CD4-positive, alpha-beta T cell (primary cell): ENCODE measurements at places on chromosomes 7 and 10.

DNA sequence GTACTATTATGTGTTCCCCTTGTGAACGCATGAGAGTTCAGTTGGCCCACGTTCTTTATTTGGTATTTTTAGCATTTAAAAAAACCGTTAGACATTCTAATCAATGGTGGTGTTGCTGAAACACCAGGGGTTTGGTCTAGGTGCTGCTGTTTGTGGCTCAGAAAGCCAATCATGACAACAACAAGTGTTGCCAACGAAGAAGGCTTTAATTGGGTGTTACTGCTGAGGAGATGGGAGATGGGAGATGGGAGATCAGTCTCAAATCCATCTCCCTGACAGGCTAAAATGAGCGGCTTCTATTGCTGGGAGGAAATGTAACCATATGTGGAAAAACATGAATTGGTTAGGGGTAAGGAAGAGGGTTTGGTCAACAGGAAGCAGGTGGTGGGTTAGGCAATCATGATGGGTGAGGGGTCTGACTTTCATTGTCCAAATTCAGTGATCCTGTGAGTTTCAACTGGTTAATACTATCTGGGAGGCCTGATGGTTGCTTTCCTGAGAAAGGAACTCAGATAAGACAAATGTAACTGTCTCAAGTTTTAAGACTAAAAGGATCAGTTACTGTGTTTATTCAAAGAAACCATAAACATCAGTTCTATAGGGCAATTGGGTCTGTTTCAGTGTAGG is 4.6 kb upstream of the ZNF425 start:
- no peak for DNase-seq

GRCh38 chr7:119711104-119711503 is 561.9 kb upstream of the KCND2 start:
- DNase-seq: no peak

DNA sequence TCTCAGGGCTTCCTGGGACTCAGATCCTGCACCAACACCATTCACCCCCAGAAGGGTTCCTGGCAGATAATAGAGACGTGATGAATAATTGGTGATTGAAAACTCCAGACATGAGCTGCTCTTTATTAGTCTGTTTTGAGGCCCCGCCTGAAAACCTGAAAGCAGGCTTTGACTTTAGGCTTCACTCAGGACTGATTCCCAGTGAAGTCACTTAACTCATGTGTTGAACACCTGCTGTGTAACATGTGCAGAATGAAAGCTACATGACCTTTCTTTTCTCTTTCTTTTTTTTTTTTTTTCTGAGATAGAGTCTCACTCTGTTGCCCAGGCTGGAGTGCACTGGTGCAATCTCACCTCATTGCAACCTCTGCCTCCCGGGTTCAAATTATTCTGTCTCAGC is 8.9 kb downstream of the SPACDR start:
- DNase-seq: no peak

DNA sequence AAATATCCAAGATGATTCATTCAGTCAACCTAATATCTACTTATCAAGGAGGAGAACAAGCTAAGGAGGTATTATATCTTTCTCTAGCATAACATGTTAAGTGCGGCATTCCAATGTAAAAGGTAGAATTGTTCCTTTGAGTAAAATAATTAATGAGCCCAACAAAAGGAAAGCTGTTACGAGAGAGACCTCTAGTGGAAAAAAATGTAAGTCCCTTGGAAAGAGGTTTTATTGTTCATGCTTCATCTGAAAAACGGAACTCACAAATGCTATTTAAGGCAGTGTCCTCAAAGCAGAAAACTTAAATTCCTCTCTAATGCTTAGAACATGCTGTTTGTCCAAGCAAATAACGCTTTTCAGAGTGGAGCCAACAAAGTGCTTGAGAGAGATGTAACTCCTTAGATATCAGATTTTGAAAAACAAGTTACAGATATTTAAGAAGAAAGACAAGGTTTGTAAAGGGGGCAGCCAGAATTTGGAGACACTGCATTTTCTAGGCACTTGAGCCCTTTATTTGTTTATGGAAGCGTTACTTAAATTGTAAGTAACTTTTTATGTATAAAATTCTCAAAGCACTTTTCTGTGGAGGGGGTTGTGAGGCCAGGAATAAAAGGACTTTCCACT is 119.9 kb downstream of the TFEC start:
- no peak for DNase-seq

DNA sequence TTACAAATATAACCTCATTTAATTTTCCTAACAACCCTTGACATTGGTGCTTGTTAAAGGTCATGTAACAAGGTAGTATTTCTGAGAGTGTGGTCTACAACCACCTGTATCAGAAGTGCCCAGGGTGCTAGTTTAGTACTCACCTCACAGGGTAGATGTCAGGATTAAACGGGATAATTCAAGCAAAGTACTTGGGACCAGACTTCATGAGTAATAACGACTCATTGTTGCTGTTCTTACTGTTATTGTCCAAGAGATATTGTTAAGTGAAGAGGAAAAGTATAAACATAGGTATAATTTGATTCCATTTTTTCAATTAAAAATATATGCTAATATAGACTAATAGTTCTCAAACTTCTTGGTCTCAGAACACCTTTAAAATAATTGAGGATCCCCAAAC is 179.3 kb downstream of the WNT2 start:
- DNase-seq: no peak

- DNase-seq: no peak
Observed at GRCh38 chr10:79070081-79070605, 1.4 kb downstream of the ZMIZ1 start.

DNA sequence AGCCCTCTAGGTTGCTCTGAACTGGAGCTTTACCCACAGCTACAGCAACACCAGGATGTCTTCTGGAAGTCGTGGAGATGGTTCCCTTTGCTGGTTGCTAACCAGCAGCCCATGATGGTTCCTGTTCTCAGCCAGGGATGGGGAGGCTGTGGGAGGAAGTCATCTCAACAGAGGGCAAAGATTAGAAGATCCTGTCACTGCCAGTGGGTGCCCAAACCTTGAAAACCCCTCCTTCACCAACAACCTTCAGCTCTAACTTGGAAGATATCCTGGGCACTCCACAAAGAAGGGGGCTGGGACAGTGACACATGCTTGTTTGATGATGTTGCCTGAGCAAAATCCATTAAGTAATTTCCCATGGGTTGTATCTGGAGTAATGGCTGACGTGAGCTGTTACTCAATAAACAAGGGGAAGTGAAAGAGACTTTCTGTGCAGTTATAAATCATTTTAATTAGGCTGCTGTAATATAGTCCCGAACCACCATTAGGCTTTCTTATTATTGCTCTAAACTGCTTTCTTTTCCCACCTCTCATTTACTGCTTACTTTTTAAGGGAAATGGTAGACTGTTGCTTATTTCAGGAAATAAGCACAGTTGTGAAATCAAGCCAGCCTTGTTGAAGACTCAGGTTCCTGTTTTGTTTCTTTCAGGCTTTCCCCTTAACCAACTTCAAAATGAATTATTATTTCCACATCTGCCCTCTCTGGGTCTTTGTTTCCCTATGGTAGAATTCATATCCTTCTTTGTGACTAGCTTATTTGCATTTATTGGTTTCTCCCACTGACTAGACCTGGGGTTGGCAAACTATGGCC is 124.8 kb downstream of the PPP1R17 start:
- no peak for DNase-seq

GRCh38 chr10:75902816-75903215 is 471.4 kb downstream of the LRMDA start:
- DNase-seq: no peak

DNA sequence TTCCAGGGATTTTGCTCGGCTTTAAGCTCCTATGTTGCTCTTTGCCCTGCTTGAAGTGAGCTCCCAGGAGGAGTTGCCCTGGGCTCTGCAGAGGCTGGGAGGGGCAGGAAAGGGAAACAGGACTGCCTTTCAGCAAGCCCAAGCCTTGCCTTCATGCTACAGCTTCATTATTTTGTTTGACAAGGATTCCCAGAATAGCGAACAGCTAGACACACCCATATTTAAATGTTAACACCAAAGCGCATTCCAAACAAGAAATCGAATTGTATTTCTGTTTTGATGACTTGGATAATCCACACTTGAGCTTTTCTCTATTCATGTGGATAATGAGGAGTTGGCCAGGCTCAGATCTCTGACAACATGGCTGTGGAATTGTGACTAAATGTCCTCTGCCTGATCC is 6.3 kb downstream of the KIAA1217 start:
- no peak for DNase-seq

GRCh38 chr10:62085821-62086220 is 182.8 kb downstream of the RTKN2 start:
- DNase-seq: no peak

GRCh38 chr7:55481155-55481554 is 91.1 kb downstream of the VOPP1 start:
- no peak for DNase-seq

DNA sequence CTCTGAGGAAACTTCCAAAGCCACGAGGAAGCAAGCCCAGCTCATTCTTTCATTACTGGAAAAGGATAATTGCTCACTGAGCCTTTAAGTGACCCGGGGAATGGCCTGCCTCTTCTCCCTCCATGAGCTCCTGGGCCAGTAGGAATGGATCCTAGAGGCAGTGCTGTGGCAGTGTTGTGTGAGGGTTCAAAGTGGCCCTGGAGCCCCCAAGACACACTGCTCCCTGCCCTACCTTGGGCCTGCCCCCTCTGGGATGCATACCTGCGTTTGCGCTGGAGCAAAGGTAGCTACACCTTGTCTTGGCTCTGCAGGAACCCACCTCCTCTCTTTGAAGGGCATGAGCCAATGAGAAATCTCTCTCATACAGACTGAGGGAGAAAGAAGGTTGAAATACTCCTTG is 115.8 kb upstream of the ANLN start:
- no peak for DNase-seq

DNA sequence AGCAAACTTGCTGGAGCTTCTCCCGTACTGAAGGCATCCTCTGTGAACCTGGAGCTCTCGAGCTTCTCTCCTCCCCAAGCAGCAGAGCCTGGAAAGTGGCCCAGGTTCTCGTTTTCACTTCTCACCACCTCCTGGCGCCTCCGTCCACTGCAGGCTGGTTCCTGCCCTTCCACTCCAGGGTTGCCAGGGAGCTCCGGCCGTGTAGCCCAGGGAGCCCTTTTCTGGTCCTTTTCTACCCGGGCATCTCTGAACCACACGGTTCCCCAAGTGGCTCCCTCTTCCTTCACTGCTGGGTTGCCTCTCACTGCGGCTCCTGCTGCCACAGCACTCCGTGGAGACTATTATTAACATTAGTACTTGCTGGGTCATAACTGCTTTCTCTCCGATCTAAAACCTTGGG is 208.6 kb upstream of the PPP2R2D start:
- DNase-seq: no peak

DNA sequence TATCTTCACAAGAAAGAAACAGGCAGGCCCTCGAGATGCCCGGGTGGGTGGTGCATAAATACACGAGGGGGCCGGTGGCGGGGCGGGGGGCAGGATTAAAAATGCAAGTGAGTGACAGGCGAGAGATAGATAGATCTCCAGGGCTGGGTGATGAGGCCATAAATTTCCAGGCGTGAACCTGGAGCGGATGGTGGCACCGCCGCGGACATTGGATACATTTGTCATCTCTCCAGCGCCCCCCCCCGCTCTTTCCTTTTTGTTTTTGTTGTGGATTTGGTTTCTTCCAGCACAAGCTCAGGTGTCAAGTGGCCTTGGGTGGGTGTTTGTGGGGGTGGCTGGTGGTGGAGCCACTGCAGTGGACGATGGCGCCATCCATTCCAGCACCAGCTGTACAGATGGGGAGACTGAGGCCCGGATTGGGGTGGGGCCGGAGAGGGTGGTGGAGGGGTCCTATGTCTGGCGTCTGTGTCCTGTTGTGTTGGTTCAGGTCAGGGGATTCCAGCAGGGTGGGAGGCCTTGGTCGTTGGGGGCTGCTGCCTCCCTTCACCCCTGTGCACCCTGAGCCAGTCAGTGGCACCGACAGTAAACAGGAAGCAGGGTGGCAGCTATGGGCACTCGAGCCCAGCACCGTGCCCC is 2.9 kb downstream of the ELFN1 start:
- DNase-seq: no peak

- no peak for DNase-seq
Observed at GRCh38 chr10:133124357-133125211, 35.4 kb upstream of the KNDC1 start.

DNA sequence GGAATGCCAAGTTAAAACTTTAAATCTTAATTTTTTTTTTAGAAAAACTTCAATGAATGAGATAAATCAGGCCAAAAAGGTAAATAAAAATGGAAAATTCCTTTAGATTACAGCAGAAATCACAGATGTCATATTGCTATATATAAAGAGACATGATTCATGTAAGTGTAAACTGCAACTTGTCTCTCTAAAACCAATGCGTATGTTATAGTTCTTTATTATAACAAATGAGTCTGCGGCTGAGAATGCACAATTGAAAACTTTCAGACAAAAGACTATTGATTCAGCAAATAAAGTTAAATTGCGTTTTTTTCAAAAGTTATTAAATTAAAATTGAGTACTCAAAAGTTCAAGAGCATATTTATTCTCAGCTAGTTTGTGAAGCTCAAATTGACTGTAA is 425.3 kb downstream of the PARD3 start:
- no peak for DNase-seq

DNA sequence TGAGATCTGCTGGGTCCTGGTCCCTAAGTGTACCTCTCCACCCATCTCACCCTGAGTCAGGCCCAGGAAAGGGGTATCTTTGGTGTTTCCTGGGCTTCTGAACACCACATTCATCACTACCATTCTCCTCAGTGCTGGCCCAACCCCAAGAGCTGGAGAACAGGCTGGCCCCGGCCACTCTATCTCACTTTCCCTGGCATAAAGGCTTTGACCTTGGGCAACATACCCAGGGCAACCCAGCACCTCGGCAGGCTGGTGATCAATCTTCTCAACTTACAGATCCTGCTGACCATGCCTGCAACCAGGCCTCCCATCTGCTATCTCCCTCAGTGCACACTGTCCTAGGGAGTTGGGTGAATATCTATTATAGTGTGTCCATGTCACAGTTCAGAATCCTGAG is 2.1 kb downstream of the VSIR start:
- DNase-seq: no peak

DNA sequence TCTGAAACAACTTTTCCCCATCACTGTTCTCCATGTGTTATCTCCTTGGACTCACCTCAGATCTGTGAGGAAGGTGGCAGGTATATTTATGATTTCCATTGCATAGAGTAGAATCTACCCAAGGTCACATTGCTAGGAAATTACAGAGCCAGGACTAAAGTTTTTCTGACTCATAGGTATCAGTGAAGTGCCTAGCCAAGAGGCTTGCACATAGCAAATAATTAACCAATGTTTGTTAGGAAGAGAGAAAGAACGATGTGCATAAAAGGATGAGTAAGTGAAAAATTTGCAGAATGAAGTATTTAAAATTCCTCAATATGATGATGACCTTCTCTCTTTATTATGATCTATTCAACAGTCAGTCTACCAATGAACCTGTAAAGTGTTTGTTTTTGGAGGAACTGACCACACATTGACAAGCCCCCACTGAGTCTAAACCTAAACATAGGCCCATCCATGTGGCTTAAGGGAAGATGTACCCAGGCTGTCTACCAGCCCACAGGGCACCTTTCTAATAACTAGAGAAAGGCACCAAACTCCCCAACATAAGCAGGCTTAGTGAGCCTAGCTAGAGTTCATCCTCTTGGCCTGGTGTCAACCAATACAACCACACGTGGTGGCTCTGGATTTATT is 252.9 kb upstream of the ZMIZ1 start:
- no peak for DNase-seq

- DNase-seq: no peak
Observed at GRCh38 chr10:122779924-122780323, 65.7 kb downstream of the CUZD1 start.

GRCh38 chr10:5958675-5959074 is 18.7 kb downstream of the IL15RA start:
- DNase-seq: no peak

GRCh38 chr10:78763651-78764395 is 304.9 kb upstream of the ZMIZ1 start:
- no peak for DNase-seq

GRCh38 chr10:31466313-31466712 is 147.3 kb downstream of the ZEB1 start:
- no peak for DNase-seq
